ENCODE measurements at places on chromosomes 6 and 20.

DNA sequence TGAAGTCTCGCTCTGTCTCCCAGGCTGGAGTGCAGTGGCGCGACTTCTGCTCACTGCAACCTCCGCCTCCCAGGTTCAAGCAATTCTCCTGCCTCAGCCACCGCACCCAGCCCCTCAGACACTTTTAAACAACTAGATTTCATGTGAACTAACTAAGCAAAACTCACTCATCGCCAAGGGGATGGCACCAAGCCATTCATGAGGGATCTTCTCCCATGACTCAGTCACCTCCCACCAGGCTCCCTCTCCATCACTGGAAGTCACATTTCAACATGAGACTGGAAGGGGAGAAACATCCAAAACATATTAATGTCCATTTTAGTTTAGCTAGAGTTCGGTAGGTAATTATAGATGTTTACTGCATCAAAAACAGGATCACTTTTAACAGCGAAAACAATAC is 95.9 kb upstream of the PRL start:
- no peak for DNase-seq

DNA sequence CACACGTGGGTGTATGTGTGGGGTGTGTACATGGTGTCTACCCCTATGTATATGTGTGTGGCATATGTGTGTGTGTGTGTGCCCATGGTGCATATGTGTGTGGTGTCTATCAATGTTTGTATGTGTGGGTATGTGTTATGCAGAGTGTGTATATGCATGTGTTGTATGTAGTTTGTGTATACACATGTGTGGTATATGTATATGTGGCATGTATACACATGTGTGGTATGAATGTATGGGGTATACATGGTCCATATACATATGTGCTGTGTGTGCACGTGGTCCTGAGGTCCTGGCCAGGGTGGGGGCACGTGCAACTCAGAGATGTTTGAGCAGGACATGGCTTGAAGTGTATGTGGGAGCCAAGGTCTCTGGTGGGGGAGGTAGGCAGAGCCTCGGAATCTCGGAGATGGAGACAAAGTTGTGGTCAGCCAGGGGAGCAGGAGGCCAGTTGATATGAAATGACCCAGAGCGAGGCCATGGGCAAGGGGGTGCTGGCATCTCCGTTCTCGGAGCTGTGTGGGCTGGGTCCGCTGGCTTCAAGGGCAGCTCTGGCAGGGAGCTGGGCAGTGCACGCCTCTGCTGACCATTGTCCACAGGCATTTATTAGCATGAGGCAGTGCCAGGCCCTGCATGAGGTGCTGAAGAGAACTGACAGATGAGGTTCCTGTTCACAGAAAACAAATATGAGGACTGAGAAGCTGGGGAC is 276.2 kb upstream of the CHD6 start:
- no peak for DNase-seq

DNA sequence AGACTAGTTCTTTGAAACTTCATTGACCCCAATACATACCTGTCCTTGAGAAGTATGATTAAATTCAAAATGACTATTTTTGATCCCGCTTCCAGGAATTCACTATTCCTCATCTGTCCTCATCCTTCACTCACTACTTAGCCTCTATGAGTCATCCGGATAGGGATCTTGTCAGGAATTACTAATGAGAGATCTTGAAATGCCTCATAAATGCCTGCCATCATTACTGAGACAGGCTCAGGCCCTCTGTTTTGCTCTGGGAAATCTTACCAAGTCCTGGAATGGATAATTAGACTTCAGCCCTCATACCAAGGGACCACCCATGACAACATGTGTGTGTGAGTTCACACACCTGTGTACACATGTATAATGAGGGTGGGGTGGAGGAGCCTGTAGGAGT is 2.8 kb upstream of the CYP24A1 start:
- no peak for DNase-seq

- no peak for DNase-seq
These were observed 47.9 kb upstream of the ARID1B start for GRCh38 chr6:156729248-156729647.

- DNase-seq, result no peak
These were observed 71.4 kb downstream of the ADGB start for GRCh38 chr6:146670161-146670560.

- peak; percentile 88 for DNase-seq
These were observed 3.6 kb upstream of the CCN2 start for GRCh38 chr6:131954775-131955107.

GRCh38 chr6:6711832-6712448 is 123.4 kb downstream of the LY86 start:
- DNase-seq, result peak; percentile 74

- DNase-seq, result peak; percentile 85
These were observed 10.2 kb downstream of the UBE3D start for GRCh38 chr6:83055366-83055964.

DNA sequence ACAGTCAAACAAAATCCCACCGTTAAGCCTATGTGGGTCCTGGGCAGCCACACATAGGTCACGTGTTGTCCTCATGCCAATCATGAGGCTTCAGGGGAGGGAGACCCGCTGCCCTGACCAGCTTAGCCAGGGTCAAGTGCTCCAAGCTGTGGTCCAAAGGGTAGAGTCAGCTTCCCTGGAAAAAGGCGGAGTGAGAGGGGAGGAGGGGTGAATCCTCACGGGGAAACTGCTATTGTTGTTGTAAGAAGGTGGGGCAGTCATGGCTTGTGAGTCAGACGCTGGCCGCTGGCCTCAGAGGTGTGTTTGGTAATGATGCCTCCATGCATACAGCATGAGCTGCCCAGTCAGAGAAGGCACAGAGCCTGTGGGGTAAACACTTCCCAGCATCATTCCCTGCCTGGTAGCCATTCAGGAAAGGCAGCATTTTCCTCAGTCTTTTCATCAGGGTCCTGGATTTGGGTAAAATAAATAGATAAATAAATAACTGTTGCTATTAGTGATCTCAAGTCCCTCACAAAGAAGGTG is 8.7 kb downstream of the CST3 start:
- DNase-seq, result no peak

DNA sequence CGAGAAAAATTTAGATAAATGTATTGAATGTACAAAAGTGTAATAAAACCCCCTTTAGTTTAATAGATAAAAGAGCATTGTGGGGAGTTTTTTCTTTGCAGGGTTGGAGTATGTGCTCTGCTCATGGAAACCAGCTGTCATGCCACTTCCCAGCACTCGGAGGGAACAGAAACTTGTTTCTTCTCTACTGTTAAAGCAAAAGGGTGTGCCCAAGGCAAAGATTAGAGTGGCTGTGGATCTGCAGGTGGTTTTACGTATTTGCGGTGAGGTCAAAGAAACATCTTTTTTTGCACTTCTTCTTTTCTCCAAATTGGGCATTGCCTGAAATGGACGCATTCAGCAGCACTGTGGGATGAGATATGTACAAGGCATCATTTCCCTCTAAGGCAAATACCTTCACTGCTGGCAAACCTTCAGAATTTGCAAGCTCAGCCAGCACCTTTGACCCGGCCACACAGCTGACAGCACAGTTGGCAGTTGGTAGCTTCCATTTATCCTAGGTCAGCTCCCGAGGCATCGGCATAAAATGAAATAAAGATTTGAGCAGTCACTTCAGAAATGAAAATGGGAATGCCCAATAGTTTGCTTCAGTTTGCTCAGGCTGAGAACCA is 178.4 kb upstream of the EYA4 start:
- DNase-seq, result no peak

GRCh38 chr6:42627674-42628073 is 63.8 kb downstream of the UBR2 start:
- no peak for DNase-seq

GRCh38 chr6:70257768-70258273 is 45.1 kb downstream of the COL9A1 start:
- no peak for DNase-seq

GRCh38 chr6:170250455-170250854 is 40.4 kb downstream of the DLL1 start:
- no peak for DNase-seq
